Osteoblast (primary cell): ENCODE measurements at places on chromosomes 3 and 15. TPM values are rescaled to one million over a fixed set of nuclear protein-coding genes. Genes with fewer than 3 reads are reported as not detected.
A peak's percentile ranks its signal among the peaks of the same experiment; 100 is the strongest.

The MYL3 gene
- not detected in 2 replicates for total RNA-seq

The AHSG gene
- total RNA-seq, result not detected in 2 replicates

DNA sequence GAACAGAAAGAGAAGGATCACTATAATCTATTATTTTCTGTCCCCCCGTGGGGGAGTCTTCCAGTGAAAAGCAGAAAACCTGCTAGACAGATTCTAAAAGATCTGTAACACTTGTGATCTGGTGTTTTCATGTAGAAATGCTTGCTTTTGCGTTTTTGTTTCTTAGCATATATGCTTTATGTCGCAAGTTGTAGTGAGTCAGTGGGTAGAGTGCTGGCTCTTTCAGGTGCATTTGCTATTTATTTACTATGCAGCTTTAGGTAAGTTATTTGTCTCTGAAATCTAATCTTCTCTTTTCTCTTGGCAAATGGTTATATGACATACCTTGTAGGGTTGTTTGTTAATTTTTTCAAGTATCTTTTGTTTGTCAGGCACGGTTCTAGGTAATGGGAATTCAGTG lies 9.4 kb downstream of the AKAP13 start:
- peaks cover 4% of the 10 kb centered on the region for H3K4me1 ChIP-seq
- H3K27me3 ChIP-seq, result no peaks in the 10 kb centered on the region
- H3K36me3 ChIP-seq, result no peaks in the 10 kb centered on the region
- H3K4me3 ChIP-seq, result no peak overlapping the region
- DNase-seq, result no peak
- no peak overlapping the region for H3K27ac ChIP-seq

The EXD1 gene
- total RNA-seq, result not detected in 2 replicates

DNA sequence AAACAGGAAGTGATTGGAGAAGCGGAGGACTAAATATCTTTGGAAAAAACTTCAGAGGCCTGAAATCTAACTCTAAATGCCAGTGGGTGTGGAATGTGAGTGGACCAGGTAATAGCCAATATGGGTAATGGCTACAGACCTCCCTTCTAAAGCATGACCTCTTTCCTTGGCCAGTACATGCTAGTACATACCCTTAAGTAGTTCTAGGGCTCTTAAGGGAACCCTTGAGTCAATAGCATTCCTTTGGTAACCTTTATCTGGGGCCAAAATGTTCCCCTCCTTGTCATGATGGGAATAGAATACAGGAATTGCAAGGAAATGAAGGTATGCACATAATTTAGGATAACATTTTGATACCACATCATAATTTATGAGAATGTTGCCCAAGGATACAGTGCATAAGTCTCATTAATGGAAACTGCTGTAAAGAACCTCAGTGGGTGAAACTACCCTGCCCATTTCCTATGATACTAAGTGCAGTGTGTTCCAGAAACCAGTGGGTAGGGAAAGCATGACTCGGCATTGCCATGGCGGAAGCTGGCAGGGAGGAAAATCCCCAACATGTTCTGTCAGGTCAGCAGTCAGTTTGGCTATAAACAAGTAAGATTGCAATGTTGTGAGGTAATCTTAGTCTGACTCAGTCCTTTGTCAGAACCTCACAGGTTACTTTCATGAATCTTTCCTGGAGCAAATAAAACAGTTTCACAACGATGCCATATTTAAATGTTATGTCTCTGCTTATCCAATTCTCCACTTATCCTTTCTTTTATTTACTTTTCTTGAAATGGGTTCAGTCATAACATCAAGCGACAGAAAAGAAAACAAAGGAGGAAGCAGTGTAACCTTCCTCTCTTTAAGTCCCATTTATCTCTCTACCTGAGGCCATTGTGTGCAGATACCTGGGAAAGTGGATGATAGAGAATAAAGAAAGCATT lies 23.5 kb upstream of the RAP2B start:
- no peaks in the 10 kb centered on the region for H3K27me3 ChIP-seq
- H3K27ac ChIP-seq, result peak overlapping the region; percentile 76
- DNase-seq, result peak; percentile 80
- no peaks in the 10 kb centered on the region for H3K36me3 ChIP-seq
- peaks cover 22% of the 10 kb centered on the region for H3K4me1 ChIP-seq
- H3K4me3 ChIP-seq, result no peak overlapping the region

GRCh38 chr3:105356988-105357387 lies 9.7 kb upstream of the ALCAM start:
- no peak overlapping the region for H3K27ac ChIP-seq
- no peak overlapping the region for H3K4me3 ChIP-seq
- H3K4me1 ChIP-seq, result peaks cover 61% of the 10 kb centered on the region
- H3K27me3 ChIP-seq, result no peaks in the 10 kb centered on the region
- no peaks in the 10 kb centered on the region for H3K36me3 ChIP-seq

The OR5H1 gene
- total RNA-seq, result not detected in 2 replicates

The SLC28A2 gene
- not detected in 2 replicates for total RNA-seq

The KLF15 gene
- 4.3 and 4.4 TPM in 2 replicates for total RNA-seq

The POLQ gene
- total RNA-seq, result 1.4 and 1.5 TPM in 2 replicates

The TBC1D21 gene
- total RNA-seq, result not detected in 2 replicates

The ABI3BP gene
- 130 and 183 TPM in 2 replicates for total RNA-seq

The PLAAT1 gene
- total RNA-seq, result under 0.01 TPM in 1 of 2 replicates, not detected in the other

DNA sequence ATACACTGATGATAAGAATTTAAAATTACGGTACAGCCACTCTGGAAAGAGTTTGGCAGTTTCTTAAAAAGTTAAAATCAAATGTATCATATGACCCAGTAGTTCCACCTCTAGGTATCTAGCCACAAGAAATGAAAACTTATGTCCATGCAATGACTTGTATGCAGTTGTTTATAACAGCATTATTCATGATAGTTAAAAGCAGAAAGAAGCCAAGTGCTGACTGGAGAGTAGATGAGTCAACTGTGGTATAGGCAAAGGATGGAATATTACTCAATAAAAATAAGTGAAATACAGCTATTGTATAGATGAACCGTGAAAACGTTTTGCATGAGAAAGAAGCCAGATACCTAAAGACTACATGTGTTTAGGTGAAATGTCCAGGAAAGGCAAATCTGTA lies 14.8 kb downstream of the GPR87 start:
- H3K36me3 ChIP-seq, result no peaks in the 10 kb centered on the region
- H3K27ac ChIP-seq, result no peak overlapping the region
- H3K4me3 ChIP-seq, result no peak overlapping the region
- H3K27me3 ChIP-seq, result peaks cover 6% of the 10 kb centered on the region
